LoVo (cell line): ENCODE measurements at places on chromosomes 4 and X.

GRCh38 chrX:39516427-39516841, 581.3 kb downstream of the BCOR start:
- no peak for DNase-seq

DNA sequence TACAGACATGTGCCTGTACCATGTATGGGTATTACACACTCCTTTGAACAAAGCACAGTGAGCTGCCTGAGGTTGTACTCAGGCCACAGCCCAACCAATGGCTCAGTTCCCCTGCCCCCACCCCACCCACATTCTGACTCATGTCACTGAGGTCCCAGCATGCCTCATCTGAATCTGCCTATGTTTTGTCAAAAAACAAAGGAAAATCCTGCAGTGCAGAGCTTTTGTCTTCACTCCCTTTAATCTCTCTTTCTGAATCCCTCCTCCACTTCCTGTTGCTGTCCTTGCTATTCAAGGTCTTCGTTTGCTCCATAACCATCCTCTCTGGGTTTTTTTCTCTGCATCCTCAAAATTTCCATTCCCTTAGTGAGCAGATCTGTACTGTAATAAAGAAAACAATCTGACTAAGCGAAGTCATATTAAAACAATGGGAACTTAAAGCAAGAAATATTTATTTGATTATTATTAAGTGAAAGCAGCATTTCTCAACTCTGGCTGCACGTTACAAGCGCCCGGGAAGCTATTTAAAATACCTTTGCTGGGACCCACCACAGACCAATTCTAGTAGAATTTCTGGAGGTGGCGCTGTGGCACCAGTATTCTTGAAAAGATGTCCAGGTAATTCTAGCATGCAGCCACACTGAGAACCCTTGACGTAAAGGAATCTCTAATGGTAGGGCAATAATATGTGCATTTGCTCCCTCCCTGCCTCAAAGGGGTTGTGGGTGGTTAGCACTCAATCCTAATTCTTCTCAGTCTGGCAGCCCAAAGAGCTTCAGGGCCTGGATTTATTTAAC, 8.7 kb downstream of the GUCY2F start:
- DNase-seq: no peak

DNA sequence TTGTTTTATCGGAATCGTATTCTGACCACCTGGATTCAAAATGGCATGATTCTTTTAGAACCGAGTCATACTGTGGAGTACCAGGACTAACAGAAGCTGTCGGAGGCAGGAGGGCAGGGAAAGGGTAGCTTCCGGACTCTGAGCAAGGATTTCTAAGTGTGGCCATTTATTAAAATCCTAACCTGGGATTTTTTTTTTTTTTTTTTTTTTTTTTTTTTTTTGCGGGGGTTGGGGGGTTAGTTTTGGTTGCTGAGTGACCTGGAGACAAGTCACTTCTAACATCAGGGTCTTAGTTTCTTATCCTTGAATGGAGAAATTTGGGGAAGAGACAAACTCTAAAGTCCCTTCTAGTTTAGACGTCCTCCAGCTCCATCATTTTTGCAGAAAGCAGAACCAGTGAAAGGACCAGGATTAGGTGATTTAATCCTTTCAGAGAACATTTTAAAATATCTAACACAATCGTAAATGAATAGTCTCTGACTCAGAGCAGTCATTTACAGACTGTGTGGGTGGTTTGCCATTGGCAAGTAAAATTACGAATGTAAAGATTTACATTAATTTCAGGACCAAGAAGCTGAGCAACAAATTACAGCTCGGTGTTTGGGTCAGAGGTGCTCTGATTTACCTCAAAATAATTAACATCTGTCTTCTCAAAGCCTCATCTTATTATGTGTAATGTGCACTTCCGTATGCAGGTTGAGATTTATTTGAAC, 7.3 kb downstream of the SLC25A5 start:
- DNase-seq: no peak

DNA sequence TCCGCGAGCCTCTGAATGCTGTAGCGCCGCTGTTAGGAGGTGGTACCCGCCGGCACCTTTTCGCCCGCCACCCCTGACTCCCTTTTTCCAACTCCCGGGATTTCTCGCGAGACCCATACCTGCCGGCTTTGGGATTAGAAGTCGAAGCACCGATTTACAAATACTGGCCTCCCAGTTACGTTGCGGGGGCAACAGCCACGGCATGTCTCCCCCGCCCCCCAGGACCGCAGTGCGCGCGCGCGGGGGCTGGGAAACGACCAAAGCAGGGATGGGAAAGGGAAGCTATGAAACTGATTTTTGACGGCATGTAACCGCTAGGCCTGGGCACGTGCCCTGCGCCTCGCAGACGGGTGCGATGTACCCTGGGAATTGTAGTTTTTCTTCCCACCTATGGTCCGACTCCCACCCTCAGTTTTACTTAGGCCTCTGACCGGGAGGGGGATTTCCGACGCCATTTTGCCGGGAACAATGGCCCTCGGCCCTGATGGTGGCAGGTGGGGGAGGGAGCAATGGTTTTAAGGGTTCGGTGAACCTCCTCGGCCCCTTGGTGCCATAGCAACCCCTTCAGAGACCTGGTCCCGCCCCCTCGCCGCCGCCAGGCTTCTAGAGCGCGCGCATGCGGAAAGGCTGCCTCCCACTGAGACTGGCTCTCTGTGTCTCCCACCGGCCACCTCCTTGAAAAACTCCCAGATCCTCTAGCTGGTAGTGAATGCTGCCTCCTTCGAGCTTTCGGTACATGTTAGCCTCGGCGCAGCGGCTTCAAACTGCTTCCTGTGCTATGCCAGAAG, 772 bp upstream of the WNK3 start:
- no peak for DNase-seq
